ENCODE measurements at places on chromosomes 12 and 14.
A peak's percentile ranks its signal among the peaks of the same experiment; 100 is the strongest.

DNA sequence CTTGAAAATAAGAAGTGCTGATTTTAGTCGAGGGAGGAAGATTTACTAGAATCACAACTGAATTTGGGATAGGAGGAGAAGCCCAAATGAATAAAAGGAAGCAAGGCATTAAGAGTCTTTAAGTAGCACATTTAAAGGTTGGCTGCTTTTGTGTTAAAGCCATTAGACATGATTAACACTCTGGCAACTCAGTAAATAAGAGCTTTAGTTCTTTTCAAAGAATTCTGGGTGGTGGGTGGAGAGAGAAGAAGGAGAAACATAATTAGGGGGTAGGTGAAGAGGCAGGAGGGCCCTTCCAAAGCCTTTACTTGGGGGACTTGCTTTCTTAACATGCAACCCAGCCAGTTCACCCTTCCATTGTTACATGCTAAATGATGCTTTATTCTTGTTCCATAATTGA is 284.6 kb upstream of the SEL1L start:
- DNase-seq: no peak

DNA sequence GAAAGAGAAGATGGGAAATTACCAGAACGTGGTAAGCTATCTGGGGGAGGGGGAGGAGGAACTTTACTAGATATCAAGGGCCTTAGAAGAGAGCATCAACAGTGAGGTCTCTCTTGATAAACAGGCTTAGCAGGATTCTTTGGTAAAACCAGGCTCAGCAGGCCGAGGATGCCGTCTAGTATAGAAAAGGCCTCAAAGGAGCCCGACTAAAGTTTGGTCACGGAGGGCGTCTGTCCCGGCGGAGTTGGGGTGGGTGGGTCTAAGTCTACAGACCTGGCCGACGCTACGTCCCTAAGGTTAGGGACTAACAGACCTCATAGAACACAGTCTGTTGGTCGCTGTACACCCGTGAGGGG is 538 bp upstream of the TIGAR start:
- no peak for DNase-seq

GRCh38 chr14:36333119-36333518 is 12.7 kb upstream of the MBIP start:
- no peak for DNase-seq

DNA sequence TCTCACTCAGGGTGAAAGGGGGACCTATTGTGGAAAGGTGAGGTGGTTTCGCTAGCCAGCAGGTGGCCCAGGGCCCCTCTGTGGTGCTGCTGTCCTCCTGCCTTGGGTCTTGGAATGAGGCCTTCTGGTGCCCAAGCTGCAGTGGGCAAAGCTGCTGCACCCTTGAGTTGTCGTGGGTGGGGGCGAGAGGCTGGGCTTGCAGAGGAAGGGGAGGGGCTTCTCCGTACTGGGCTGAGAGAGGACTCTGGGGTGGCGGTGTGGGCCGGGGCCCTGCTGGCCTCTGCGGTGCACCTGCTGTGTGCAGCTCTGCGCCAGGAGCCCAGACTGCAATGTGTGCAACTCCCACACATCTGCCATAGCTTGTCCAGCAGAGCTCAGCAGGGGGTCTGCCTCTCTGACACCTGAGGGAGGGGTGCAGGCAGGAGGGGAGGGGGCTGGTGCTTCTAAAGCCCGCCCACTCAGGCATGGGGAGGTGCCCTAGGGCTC is 145.8 kb downstream of the KIF26A start:
- no peak for DNase-seq

DNA sequence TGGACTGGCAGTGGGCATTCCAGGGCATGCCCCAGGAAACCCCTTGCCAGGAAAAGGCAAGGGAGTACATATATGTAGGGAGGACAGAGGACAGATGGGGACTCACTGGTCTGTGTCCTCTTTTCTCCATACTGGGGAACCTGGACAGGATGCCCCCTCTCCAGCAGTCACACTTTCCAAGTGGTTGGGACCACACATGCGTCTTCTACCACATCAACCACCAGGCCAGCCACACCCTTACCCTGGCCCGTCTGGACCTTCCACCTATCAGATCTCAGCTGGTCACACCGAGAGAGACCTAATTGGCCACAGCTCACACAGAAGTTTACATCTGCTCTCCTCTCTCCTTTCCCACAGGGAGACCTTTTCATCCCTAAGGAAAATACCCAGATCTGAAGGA is 8.3 kb downstream of the ANKRD33 start:
- DNase-seq: no peak

GRCh38 chr12:14514154-14514842 is 53.4 kb downstream of the PLBD1 start:
- no peak for DNase-seq

- DNase-seq: peak; percentile 86
Observed at GRCh38 chr14:89417091-89417464, at the start of gene FOXN3. Gene FOXN3, minus strand, starts transcription at chr14:89417233. Its CDS starts 4,757 bp downstream, at chr14:89412476.

GRCh38 chr14:83347874-83348273 is 1814.2 kb upstream of the SEL1L start:
- DNase-seq: no peak

DNA sequence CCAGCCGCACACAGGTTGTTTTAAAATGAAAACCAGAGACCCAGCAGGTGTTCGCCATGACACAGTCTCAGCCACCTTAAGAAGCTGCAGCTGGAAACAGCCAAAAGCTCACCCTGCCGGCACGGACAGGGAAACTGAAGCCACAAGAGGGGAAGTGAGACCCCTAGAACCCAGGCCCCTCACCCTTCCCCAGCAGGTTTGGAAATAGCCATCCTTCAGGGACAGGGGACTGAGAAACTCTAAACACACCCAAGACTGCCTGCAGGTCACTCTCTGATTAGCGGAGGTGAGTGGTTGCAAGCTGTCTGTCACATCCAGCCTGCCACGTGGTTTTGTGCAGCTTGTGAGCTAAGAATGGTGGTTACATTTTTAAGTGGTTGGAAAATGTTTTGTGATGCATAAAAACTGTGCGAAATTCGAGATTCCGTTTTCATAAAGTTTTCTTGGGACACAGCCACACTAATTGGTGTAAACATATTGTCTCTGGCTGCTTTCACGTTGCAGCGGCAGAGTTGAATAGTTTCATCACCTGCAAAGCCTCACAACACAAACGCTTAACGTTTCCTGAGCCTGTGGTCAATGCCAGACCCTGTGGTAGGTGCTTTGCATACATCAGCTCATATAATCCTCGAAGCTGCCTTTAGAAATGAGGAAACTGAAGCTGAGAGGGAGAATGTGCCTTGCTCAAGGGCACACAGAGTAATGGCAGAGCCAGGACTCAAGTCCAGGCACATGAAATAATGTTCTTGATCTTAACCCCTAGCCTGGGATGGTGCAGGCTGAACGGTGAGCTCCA is 1.7 kb upstream of the SELPLG start:
- DNase-seq: no peak

DNA sequence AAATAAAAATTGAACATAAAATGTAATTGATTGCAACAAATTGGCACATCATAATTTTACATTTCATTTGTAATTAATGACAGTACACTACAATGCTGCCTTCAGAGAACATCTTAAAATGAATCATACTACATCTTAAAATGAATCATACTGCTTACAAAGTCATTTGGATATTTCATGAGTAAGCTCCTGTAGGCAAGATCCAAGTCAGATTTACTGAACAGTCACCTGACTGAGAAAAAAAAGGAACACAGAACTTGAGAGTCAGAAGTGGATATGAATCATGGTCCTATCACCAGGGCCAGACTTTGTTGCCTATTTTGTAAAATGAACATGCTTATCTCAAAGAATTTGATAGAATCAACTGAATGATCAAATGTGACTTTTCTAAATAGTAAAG is 32.7 kb upstream of the FBLN5 start:
- DNase-seq: no peak

GRCh38 chr14:55354500-55354899 is 57.1 kb downstream of the ATG14 start:
- peak; percentile 56 for DNase-seq

- DNase-seq: no peak
Observed at GRCh38 chr14:52299692-52300278, 14.3 kb upstream of the PTGER2 start.

DNA sequence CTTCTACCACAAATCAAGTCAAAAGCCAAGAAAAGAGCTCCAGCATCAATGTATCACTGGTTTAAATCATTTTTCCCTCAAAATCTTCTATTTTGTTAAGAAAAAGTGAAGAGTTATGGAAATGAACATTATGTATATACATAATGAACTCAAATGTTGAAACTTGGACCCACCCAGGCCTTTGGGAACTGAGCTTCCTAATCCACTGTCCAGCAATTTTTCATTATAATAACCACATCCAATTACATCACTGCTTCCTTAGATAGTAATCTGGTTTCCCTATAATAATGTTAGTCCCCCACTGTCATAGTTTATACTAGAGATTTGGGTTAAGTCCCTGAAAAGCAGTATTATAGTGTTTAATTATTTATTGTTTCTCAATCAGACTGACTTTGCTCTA is 170.9 kb downstream of the PIK3C2G start:
- DNase-seq: no peak

GRCh38 chr12:65518771-65519170 is 240.3 kb downstream of the MSRB3 start:
- no peak for DNase-seq

GRCh38 chr12:50325890-50326391 is 42.6 kb upstream of the LIMA1 start:
- DNase-seq: no peak

DNA sequence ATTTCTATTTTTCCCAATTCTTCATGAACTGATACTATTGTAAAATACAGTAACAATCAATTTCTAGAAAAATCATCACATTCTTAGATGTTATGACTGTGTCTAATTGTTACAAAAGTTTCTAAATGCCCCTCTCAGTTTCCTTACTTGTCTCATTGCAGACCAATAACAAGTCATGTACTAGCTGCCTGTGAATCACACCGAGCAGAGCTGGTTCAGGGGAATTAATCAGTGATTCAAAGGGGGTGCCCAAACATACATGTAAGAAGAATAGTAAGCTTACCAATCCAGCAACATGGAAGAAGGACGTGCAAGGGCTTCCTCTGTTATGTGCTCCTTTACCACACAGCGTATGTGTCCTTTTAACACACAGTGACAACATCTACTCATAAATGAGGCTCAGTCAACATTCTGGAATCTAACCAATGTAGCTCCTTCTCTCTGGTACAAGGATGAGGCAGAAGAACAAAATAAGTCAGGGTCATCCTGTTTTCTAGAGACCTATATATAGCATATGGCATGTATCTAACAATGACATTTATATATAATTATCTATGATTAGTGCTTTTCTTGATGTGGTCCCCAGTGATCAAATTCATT is 126.4 kb downstream of the SCN8A start:
- no peak for DNase-seq

GRCh38 chr12:104220931-104221330 is 5.4 kb downstream of the TXNRD1 start:
- DNase-seq: no peak

DNA sequence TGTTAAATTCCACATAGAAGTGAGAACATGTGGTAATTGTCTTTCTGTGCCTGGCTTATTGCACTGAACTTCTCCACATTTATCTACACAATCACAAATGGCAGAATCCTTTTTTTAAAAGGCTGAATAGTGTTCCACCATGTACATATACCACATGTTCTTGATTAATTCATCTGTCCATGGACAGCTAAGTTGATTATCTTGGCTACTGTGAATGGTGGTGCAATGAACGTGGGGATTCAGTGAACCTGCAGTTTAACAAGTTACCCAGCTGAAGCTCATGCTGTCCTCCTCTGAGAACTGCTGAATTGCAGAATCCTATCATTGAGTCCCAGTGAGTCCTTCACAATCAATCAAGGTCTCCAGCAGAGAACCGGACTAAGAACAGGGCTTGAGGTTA is 74.9 kb downstream of the TBK1 start:
- DNase-seq: no peak

GRCh38 chr12:108854451-108855283 is 2.7 kb downstream of the SSH1 start:
- DNase-seq: no peak

DNA sequence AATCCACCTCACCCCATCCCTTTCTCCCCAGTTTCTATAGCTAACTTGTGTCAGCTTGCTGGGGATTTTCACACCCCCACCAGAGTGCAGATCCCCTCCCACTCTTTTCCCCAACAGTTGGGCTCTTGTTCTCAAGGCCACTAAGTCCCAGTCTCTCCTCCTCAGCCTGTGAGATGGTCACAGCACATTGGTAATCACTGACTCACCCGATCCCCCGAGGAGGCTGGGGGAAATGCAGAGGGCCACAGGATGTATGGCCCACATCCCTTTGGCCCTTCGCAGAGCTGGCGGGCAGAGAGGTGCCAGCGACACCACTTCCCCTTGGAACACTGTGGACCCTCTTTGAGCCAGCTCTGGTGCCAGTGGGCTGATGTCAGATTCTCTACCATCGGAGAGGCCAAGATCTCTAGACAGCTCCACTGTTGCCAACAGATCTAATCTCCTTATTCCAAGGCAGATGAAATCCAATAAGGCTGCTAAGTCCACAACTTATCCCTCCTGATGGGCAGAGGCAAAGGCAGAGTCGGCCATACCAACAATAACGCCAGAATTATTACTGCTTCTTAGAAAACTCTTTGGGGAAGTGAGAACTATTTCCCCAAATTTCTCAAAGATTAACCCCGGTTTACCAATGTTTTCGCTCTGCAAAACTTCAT is 1.6 kb downstream of the FMNL3 start:
- no peak for DNase-seq

- DNase-seq: no peak
Observed at GRCh38 chr14:63632932-63633514, 8.6 kb downstream of the WDR89 start.

DNA sequence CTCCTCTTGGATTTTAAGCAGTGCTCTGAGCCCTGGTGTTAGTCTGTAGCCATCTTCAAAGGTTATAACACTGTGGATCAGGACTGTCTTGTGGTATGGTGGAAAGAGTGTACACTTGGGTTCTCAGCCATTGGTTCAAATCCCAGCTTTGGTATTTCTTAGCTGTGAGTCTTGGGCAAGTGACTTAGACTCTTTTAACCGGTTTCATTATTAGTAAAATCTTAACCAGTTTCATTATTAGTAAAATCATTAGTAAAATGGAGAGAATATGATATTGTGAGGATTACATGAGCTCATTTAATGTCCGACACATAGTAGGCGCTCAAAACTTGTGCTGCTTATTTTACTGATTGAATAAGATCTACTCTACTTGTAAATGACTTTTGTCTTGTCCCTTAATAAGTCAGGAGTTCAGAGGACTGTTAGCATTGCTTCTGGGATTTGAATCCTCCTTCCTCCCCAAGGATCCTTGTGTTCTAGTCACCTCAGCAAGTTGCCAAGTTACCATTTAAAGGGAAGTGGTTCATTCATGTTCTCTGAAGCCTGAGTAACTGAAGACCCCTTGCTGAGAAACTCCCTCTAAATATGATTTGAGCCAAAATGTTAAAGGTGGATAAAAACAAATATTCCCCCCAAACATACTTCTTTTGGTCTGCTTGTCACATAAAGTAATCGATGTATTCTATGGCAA is 12.4 kb downstream of the TTLL5 start:
- no peak for DNase-seq

Data from activated CD4-positive, alpha-beta T cell treated with anti-CD3 and anti-CD28 coated beads, Interleukin-2, amount 50 U/mL, for 24 hours (primary cell).